ENCODE measurements at places on chromosomes 3 and 15. TPM values are rescaled to one million over a fixed set of nuclear protein-coding genes. Genes with fewer than 3 reads are reported as not detected.
A peak's percentile ranks its signal among the peaks of the same experiment; 100 is the strongest.

DNA sequence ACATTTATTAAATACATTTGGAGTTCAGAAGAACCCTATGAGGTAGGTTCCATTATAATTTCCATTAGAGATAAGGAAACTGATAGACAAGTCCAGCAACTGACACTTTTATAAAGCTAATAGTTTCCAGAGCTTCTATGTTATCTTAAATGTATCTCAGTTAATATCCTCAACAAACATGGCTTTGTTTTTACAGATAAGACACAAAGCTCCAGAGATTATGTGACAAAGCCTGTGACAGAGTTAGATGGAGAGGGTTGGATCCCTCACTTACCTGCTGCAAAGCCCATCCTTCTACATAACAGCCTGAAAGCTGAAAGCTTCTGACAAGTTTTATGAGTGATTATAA, 473 bp upstream of the COMMD2 start:
- DNase-seq = no peak

DNA sequence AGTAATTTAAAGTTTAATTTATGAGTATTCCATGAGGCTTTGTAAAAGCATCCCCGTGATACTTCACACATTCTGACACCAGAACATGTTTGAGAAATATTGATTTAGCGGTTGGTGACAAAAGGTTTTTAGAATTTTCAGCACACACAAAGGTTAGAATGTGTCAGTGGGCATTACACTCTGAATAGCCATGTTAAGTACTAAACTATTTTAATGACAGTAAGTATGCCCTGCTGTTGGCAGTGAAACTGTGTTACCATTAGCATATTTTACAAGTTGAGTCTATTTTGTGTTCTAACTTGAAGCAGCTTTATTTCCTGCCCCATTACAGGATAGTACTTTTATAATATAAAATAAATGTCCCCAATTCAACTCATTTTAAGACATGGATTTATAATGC, 66.5 kb downstream of the ADAMTSL3 start:
- no peak for DNase-seq

The SEMA5B gene
- not detected for total RNA-seq

- DNase-seq = no peak
These were observed 31.3 kb downstream of the CYP8B1 start for GRCh38 chr3:42844412-42844713.

The SNTN gene
- not detected for total RNA-seq

The ERC2 gene
- 0.43 TPM for total RNA-seq

The MAP1A gene
- 60.9 TPM for total RNA-seq

DNA sequence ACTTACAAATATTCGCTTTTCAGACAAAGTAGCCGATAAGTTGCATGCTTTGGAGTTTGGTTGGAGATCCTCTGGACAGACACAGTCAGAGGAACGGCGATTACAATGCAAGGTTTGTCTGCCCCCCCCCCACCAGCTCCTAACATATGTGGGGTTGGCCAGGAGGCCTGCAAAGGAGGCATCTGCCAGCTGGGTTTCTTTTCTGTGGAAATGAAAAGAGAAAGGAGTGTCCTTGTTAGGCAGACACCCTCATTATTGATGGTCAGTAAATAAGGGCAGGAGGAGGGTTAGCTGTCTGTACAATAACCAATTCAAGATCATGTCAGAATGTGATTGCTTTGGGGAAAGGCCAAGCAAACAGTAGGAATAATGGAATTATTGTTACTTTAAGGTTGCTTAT, 49.1 kb downstream of the TLNRD1 start:
- DNase-seq = no peak

GRCh38 chr3:178827285-178827856, 244.2 kb downstream of the ZMAT3 start:
- no peak for DNase-seq

- peak; percentile 54 for DNase-seq
These were observed 430.7 kb upstream of the CBLB start for GRCh38 chr3:106299300-106300098.

DNA sequence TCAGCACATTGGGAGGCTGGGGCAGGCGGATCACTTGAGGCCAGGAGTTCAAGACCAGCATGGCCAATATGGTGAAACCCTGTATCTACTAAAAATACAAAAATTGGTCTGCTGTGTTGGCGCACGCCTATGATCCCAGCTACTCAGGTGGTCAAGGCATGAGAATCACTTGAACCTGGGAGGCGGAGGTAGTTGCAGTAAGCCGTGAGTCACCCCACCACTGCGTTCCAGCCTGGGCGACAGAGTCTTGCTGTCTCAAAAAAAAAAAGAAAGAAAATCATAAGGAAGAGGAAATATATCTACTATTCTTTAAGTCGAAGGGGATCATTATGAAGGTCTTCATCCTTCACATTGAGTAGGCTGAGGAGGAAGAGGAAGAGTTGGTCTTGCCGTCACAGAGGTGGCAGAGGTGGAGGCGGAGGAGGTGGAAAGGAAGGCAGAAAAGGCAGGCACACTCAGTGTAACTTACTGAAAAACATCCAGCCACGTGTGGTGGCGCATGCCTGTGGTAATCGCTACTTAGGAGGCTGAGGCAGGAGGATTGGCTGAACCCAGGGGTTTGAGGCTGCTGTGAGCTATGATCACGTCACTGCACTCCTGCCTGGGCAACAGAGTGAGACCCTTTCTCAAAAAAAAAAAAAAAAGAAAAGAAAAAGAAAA, 14.2 kb downstream of the CSK start:
- no peak for DNase-seq

- no peak for DNase-seq
These were observed 62.3 kb downstream of the SLC9C1 start for GRCh38 chr3:112231727-112232126.

The TICRR gene
- 5.2 TPM for total RNA-seq

The EEF1AKMT4 gene
- 3.9 TPM for total RNA-seq

- DNase-seq = no peak
These were observed 60.5 kb downstream of the SPTSSB start for GRCh38 chr3:161310649-161311423.

DNA sequence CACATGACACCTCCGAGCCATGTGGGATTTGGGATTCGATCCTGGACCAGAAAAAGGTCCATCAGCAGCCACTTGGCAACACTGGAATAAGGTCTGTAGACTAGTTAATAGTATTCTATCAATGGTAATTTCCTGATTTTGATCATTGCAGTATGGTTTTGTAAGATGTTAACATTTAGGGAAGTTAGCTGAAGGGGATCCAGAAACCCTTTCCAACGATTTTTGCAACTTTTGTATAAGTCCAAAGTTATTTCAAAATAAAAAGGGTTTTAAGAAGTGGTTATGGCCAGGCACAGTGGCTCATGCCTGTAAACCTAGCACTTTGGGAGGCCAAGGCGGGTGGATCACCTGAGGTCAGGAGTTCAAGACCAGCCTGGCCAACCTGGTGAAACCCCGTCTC, 10.2 kb downstream of the BDH1 start:
- DNase-seq = no peak

- no peak for DNase-seq
These were observed 995.9 kb downstream of the MCTP2 start for GRCh38 chr15:95227235-95227634.

The ICE2 gene
- total RNA-seq = 28.7 TPM

The CHD2 gene
- 102 TPM for total RNA-seq

- peak; percentile 47 for DNase-seq
These were observed 40.1 kb upstream of the CD47 start for GRCh38 chr3:108130701-108131474.

DNA sequence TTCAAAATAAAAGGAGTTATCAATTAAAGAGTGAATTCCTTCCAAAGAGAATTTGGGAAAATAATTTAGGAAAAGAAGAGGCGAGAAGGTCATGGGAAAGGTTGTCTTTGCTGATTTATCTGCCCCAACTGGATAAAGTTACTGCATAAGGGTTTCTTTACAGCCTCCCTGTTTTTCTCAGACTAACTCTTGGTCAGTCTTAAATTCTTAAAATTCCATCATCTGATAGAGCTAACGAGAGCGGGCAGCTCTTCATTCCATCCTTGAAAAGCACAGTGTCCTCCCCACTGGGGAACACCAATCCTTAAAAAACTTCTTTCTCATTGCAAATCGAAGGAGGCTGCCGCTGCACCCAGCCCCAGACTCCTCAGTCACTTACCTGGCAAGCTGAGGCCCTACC, 107.2 kb downstream of the PGPEP1L start:
- peak; percentile 94 for DNase-seq

The HAPLN3 gene
- 8.1 TPM for total RNA-seq

The SLCO2A1 gene
- total RNA-seq = 0.43 TPM

The SCN11A gene
- total RNA-seq = under 0.01 TPM

The GOLGA8J gene
- not detected for total RNA-seq

- peak; percentile 49 for DNase-seq
These were observed 25.3 kb downstream of the NCEH1 start for GRCh38 chr3:172685331-172686214.

DNA sequence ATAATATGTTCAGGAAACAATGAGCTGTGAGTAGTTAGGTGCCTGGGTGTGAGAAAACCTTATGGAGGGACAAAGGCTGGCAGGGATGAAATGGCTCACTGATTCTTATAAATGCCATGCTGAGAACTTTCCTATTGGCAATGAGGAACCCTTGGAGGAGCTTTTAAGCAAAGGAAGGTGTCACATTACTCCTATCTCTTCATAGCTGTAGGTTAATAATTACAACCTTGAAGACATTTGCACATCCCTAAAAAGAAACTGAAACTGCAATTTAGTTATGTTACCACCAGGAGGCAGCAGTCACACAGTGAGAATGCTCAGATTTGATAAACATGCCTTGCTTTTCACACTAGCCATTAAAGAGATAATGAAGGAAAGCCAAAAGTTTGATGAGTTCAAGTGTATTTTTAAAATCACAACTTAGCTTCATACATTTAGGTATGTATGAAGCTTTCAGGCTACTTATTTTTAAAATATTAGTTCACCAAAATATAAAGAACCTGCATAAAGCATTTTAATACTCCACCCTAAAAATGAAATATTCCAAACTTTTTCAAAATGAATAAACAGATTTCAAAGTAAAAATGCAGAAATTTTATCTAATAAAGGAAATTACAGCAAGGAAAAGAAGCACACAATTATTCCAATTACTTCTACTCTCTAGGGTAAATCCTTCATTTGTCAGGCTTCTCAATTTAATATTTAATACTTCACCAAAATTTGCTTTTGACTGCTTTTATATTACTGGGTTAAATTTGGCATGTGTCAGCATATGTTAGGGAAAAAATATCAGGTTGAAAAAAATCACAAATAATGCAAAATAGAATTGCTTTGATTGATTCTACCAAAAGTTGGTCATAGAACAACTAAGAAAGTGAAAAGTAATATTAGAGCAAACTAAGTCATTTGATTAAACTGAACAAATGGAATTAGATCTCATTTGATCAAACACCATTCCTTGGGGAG, 136.9 kb upstream of the SLC2A2 start:
- DNase-seq = no peak

GRCh38 chr3:185397676-185398075, 34.7 kb downstream of the MAP3K13 start:
- no peak for DNase-seq

DNA sequence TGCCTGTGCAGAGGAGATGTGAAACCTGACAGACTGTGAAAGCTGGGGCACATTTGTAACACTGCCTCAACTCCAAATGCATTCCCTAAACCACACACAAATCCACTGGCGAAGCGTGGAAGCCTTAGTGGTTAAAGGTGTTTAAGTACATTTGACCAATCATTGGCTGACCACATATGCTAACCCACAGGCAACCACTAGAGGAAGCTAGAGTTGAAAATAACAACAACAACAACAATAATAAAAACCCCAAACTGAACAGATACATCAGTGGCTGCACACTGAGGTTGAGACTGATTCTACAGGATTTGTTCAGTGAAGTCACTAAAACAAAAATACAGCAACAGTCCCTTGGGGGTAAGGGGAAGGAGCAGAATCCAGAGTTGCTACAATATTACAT, 129.7 kb downstream of the TJP1 start:
- DNase-seq = no peak

DNA sequence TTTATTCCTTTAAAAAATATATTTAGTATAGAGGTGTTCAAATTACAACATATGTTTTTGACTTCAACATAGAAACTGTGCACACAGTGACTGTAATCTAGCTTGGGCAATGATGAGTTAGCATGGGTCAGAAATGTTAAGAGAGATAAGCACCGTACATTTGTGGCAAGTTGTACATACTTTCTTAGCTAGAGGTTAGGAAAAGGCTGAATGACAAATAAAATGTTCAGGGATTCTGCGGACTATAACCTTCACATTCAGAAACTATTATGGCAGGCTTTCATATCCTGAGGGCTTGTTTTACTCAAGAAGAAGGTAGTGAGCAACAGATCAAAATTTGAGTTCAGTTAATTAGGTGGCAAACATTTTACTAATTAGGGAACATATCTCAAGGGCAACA, 379.7 kb upstream of the EPHA6 start:
- no peak for DNase-seq

The CFAP100 gene
- not detected for total RNA-seq

DNA sequence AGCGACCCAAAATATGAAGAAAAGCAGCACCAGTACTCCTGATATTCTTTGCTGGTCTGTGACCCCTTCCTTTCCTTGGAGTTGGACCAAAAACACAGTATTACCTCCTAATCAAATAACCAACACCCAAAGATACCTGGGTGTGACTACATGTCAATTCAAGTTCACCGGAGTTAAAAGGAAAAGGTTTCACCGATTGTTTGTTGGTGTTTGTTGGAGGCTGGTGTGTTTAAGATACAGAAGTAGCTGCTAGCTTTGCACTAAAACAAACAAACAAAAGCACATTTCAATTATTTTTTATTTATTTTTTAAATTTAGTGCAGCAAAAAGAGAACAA, 81.5 kb downstream of the MYO1E start:
- DNase-seq = no peak

The FSIP1 gene
- 2.6 TPM for total RNA-seq

DNA sequence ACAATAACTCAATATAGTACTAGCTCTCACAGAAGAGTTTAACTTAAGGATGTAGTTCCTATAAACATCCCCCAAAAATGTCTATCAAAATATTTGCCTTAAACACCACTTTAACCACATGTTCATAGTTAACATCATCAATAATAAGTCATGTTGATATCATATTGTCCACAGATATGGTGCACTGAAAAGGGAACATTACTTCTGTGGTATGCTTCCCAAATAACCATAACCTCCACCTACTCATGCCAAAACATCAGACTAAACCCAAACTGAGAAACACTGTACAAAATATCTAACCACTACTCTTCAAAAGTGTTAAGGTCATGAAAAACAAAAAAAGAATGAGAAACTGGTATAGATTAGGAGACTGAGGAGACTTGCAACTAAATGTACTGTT, 32.9 kb downstream of the SLC4A7 start:
- no peak for DNase-seq

Data from fibroblast of villous mesenchyme (primary cell).